Vagina (tissue), 2 donors: ENCODE measurements at places on chromosomes 16 and 17.

- DNase-seq = no peak
These were observed 65.9 kb downstream of the VPS35L start for GRCh38 chr16:19621445-19621844.

GRCh38 chr16:83045790-83046189 is 419.0 kb downstream of the CDH13 start:
- DNase-seq = no peak

- no peak for DNase-seq
These were observed at the start of gene PPP1R1B for GRCh38 chr17:39626171-39627046. Gene PPP1R1B, plus strand, starts transcription at chr17:39626952. Its CDS starts 441 bp downstream, at chr17:39627393.

DNA sequence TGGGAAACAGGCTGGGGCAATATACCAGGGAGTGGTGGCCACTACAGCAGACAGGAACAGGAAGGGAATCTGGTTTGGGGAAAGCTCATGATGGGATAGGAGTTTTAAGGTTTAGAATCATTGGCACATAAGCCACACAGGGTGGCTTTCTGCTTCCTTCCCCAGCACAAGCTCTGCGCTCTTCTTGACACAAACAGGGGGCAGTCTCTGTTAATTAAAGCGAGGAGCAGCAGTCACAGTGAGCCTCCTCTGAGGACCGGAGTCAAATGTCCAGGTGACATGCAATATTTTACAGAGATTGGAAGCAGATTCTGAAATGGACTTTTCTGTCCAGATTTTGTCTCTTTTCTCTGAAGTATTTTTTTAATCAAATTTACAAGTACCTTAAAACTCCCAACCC is 2.8 kb upstream of the SHISA9 start:
- no peak for DNase-seq

DNA sequence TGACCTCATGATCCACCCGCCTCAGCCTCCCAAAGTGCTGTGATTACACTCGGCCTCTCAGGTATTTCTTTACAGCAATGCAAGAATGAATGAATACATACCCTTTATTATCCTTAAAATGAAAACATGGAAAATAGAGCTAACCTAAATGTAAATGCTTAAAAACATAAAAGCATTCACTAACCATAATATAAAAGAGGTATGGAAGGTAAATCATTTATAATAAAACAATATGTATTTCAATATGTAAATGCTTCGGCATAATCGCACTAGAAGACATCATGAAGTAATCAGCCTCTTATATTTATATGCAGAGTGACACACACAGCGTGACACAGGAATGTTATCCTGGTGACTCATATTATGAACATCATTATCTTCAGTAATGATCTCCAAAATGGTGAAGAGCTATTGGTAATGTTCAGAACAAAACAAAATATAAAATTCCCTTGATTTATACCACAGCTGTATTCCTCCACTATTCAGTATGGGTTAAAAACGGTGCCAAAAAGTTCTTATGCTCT is 53.9 kb downstream of the AIPL1 start:
- no peak for DNase-seq

- DNase-seq = no peak
These were observed 174.8 kb downstream of the PRKCB start for GRCh38 chr16:24010440-24011089.

- DNase-seq = no peak
These were observed 18.0 kb upstream of the BRD7 start for GRCh38 chr16:50386774-50387173.

GRCh38 chr17:64244165-64244564 is 18.9 kb downstream of the TEX2 start:
- DNase-seq = no peak

DNA sequence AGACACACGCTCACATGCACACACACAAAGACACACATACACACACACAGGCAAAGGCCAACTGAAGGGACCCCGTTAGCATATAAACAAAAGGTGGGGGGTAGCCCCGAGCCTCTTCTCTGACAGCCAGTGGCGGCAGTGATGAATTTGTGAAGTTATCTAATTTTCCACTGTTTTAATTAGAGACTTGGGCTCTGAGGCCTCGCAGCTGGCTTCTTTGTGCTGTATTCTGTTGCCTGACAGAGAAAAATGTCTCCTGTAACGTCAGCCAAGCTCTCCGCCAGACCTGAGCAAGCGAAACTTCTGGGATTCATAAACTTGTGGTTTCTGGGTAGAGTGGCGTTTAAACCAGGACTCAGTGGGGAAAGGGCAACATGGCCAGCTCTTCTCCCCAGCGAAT is 113.9 kb upstream of the FOXF1 start:
- DNase-seq = no peak

DNA sequence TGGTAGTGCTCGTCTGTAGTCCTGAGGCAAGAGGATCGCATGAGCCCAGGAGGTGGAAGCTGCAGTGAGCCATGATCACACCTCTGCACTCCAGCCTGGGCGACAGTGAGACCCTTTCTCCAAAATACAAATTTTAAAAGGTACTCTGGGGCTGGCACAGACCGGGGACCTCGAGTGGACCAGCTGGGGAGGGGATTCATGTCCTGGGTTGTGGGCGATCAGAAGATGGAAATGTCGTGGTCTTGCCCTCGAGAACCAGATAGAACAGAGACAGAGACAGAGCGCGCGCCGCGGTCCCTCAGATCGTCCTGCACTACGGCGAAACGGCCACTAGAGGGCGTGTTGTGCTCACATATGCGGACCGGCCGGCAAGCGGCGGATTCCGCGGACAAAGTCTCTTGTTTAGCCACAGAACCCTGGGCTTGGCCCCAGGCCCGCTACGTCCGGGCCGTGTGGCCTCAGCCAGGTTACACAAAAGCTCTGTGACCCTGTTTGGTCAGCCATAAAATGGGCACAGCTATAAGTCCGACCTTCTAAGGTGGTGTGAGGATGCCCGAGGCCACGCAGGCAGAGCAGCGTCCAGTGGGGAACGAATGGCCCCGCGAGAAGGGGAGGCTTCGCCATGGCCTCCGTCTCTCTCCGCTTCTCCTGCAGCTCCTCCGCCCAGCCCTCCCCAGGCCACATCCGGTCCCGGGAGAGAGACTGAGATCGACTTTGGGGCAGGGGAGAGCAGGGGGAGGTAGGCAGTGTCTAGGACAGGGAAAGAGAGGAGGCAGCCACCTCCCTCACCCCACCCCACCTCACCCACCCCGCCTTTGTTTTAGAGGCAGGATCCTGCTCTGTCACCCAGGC is 14.6 kb upstream of the SBK1 start:
- no peak for DNase-seq

DNA sequence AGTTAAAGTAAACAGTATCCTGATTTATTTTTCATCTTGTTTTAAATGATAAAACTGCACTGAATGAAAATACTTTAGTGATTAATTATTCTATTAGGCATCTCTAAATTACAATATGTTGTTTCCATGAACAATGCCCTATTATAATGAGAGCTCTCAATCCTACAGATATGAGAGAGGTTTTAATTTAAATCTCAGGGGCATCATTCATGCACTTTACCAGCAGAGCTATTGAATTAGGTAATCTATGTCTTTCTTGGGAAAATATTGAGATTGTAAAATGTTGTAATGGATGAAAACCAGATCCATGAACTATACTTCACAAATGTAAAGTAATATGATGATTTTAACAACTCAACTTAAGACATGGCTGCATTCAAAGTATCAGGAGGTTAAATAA is 103.8 kb downstream of the ADAMTS18 start:
- no peak for DNase-seq

DNA sequence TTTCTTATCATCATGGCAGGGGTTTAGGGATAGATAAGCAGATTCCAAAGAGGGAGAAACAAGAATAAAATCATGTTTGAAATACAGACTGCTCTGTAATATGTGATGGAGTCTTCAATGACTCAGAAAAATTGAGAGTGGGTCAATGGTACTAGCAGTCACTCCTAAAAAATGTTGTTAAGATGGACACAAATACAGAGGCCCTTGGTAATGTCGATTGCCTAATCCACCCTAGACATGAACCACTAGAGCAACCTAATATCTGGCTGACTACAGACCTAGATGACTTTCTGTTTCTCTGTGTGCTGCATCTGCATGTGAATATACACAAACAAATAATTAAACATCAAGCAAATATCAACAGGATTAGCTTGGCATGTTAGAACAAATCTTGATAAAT is 135.8 kb downstream of the CDH8 start:
- DNase-seq = no peak

DNA sequence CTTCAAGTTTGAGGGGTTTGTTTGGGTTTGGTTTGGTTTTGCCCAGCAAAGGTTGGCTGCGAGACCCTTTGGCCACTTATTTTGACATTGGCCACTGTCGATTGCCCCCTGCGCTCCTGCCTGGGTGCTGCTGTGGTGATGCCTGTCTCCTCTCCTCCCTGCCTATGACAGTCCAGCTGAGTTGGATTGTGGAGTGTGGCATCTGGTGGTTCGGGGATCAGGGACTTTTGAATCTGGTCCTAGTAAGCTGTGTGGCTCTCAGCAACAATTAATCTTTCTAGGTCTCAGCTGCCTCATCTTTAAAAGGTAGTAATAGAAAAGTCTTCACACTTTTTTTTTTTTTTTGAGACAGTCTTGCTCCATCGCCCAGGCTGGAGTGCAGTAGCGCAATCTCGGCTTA is 27.1 kb downstream of the CDK5RAP3 start:
- DNase-seq = no peak

DNA sequence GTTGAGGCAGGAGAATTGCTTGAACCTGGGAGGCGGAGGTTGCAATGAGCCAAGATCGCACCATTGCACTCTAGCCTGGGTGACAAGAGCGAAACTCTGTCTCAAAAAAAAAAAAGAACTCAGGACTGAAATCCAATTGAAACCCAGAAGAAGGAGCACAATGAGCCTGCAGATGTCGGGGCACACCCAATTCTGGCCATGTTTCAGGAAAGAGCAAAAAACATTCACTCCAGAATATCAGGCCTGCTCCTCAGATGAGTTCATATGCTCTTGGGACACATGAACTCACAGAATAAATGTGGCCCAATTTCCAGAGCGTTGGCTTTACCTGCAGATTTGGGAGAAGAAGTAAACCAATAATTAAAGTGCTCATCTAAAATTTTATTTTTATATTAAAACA is 3.0 kb upstream of the CMTM2 start:
- no peak for DNase-seq

- no peak for DNase-seq
These were observed 28.8 kb upstream of the GINS2 start for GRCh38 chr16:85717393-85718152.

DNA sequence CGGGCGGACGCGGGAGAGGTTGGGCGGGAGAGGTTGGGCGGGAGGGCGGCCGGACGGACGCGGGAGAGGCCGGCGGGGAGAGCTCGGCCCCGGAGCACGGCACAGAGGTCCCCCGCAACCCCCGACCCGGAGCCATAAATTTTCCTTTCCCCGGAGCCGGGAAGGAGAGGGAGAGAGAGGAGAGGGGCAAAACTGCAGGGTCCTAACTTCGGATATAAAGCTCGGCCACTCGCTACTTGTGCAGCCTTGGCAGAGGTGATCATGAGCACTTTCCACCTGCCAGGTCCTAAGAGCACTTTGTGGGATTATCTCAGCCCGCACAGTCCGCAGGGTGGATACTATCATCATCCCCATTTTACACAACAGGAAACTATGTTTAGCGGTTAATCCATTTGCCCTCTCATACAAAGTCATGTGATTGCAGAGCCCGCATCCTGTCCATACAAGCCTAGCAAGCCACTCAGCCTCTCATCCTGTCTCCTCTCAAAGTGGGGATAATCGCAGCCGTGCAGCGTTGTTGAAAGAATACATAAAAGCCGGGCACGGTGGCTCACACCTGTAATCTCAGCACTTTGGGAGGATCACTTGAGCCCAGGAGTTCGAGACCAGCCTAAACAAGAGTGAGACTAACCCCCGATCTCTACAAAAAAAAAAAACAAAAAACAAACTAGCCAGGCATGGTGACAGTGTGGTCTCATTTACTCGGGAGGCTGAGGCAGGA is 780 bp upstream of the DCAKD start:
- DNase-seq = no peak

DNA sequence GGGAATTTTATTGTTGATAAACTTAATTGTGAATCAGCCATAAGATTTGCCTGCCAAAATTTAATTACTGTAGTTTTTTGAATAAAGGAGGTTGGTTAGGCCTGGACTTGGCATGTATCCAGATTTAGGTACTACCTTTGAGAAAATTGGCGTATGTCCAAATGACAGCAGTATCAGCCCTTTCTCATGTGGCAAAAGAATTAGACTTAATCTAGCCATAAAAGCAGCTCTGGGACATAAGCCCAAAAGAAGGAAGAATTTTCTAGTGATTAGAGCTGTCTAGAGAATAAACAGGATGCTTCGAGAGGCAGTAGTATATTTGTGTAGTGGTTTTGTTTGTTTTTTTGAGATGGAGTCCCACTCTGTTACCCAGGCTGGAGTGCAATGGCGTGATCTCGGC is 27.7 kb downstream of the PPM1E start:
- DNase-seq = no peak

DNA sequence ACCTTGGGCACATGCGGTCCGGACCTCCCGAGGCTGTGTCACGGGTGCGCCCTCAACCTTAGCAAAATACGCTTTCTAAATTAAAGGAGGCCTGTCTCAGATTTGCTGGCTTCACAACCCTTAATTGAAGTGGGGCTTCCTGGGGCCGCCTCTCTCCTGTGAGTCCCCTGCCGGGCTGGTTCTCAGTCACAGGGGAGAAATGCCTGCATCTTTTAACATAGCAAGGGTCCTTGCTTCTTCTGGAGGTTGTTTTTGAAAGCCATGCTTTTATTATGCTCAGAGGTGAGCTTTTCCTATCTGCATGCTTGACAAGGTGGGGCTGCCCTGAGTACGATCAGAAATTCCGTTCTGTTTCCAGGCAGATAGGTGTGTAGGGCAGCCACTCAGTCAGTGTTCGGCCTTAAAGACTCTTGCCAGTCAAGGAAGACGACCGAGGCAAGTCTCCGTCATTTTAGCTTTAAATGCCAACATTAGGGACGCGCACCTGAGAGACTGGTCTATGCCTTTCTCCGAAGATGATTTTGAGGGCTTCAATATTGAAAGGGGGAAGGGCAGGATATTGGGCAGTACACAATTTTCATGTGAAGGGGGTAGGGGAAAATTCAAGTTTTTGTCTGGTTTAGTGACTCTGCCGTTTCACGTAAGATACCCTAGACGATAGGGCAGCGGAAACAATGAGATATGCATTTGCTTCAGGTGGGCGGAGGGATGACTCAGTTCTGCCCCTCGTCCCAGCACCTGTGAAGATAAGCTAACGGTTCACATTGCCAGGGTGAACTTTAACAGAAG is 5.5 kb upstream of the SLC7A5 start:
- DNase-seq = no peak

- DNase-seq = no peak
These were observed 16.8 kb downstream of the IL4R start for GRCh38 chr16:27330542-27330941.

GRCh38 chr16:19474617-19475016 is 47.3 kb downstream of the GDE1 start:
- no peak for DNase-seq

GRCh38 chr16:50371936-50372595 is 3.3 kb upstream of the BRD7 start:
- DNase-seq = no peak

- DNase-seq = no peak
These were observed 18.9 kb upstream of the MFSD6L start for GRCh38 chr17:8818047-8818446.

DNA sequence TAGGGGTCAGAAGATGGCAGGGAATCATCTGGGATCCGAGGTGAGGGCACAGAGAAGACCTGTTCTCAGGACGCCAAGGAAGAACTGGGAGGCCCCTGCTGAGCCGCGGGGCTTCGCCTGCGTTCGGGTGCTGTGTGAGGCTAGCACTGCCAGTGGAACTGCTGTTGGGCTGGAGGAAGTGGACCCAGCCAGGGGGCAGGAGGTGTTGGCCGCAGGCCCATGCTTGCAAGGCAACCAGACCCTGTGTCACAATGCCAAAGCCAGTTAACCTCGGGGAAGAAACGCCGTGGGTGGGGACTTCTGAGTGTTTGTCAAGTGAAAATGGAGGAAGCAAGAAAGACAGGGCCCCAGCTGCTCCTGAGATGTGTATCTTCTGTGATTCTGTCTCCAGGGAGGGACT is 185.5 kb downstream of the LGALS9B start:
- no peak for DNase-seq
